ENCODE measurements at places on chromosomes 6 and 20.

DNA sequence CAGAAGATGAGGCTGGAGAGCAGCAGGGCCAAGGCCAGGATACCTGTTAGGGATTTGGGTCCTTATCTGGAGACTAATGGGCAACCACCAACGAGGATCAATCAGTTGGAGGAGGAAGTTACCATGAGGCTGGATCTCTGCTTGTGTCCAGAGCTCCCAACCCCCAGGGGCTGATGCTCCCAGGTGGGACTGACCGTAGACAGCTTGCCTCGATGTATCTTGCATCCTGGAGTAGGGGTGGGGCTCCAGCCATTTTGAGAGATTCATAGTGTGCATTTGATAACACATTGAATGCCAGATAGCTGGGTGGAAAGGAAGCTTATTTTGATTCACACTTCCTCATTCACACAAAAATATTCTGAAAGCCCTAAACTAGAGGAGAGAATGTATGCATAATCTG lies 4.6 kb upstream of the RFPL4B start:
- DNase-seq = no peak

DNA sequence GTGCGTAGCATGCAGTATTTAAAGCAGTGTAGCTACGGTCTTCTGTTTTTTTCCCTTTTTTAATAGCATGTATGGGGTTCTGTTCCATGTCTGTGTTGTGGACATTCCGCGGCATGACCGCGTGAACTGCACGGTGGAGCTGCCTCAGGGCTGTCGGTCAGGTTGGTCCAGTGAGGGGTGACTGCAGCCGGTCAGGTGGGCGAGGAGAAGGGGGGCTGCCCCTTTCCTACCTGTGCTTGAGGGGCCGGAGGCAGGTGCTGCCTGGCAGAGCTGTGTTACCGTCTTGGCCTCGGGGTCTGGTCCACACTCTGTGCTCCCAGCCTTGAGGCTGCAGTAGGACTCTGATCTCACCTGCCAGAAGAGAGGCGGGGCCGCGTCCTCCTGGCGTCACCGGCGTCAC lies 24.5 kb downstream of the UCKL1 start:
- no peak for DNase-seq

- DNase-seq = no peak
Measured at GRCh38 chr6:33761922-33762629, 15.4 kb upstream of the IP6K3 start.

DNA sequence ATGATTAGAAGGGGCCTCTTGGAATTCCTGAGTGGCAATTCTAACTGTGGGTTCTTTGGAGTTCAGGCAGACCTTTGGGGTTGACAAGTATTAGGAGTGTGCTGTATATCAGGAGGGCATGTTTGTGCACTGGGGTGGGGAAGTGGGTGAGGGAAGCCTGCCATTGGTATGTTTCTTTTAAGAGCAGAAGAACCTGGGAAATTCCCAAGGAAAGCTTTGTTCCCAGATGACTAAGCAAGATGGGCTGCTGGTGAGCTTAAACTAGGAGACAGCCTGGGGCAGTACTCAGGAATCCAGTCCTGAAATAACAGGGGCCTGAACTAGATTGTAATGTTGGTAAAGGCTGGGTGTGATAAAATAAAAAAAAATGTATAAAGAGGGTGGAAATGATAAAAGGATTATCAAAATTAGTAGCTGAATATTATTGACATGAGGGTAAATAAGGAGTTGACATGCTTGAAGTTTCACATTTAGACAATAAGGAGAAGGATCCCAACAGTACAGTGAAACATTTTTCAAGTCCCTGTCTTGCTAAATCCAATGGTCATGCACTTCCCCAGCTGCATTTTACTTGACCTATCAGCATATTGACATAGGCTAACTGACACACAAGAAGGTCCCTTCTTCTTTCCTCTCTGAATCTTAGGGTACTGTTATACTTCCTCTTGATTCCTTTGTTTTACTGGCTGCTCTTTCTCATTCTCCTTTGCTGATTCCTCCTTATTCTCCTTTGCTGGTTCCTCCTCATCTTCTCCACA lies 18.4 kb upstream of the IFNGR1 start:
- peak; percentile 77 for DNase-seq

DNA sequence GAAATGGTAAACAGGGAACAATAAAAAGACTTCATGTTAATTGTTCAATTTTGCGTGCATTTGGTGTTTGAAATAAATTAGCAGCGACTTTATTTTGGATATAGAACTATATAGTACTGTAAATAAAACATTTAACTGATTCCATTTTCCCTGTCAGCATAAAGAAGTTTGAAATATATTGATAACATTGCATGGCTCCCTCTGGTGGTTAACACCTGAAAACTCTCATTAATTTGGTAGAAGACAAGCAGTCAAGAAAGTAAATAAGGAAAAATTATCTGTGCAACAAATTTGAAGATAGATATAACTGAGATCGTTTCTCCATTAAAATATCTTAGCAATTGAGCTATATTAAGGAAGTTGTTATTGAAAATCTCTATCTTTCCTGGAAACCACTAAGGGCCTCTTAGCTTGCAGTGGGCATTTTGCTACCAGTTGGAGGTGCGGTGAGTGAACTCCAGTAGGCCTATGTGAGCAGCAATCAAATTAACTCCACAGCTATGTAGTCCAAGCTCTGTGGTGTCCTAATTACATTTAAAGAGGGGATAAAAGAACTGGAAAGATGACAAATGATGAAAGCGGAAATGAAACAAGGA lies 435.7 kb upstream of the FKBP1C start:
- DNase-seq = no peak

DNA sequence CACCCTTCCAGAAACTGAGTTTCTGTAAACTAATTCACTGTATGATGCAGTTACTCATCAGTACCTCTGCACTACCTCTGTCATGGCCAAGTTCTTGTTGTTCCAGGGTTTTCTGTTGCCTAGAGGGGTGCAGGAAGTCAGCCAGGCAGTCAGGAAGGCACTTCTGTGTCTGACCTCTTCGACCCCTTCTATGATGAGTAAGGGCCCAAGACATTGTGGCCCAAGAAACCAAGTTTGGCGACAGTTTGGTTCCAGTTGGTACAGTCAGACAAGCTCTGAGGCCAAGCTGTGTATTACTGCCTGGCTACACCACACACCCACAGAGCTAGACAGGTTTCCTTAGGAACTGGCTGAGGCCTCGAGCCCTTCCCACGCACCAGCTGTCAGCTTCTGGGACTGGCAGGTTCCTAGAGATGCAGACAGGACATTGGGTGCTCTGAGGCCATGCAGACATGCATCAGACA lies 41.2 kb downstream of the TRAF3IP2 start:
- DNase-seq = no peak

GRCh38 chr20:21512634-21513180 lies 1.2 kb downstream of the NKX2-2 start:
- DNase-seq = no peak

GRCh38 chr6:32406857-32407256 lies at the start of gene BTNL2:
BTNL2 (minus strand) TSS chr6:32407181; CDS start chr6:32407123, 58 bp downstream.
- no peak for DNase-seq

DNA sequence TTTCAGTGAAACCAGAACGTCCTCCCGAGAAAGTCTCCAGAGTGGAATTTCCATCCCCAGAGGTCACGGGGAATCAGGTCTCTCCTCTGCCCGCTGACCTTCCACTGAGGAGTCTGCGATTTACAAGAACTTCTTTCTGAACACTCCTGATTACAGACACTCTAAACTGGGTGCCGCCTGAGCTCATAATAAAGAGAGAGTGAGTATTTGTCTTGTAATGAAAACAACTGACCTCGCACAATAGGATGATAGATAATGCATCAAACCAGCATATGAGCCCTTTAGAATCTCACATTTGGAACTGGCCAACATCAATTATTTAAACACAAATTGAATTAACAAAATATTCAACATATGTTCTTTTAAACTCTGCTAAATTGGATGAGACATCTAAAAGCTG lies 47.5 kb downstream of the DLL1 start:
- no peak for DNase-seq

DNA sequence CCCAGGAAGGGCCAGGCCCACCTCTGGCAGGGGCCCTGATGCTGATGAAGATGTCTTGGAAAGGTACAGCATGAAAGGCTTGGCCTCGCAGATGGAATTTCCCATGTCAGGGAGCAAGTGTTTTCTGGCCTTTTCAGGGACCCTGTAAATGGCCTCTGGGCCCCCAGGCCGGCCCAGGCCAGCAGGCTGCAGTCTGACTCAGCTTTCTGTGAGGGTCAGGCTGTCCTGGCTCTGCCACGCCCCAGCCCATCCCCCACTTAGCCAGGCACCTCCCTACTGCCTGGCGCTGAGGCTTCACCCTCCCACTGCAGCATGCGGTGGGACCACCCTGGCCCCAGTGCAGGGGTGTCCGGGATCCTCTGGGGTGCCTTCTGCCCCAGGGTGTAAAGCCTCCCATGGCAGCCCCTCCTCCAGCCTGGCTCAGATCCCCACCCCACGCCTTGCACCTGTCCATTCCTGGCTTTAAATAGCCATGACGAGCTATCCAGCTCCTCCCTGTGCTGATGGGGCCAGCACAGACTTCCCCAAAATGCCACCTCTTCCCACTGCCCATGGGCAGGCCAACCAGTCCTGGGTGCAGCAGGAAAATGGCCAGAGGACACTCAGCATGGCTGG lies 35.6 kb upstream of the GATA5 start:
- DNase-seq = no peak

- DNase-seq = no peak
Measured at GRCh38 chr6:111943266-111943665, 70.0 kb upstream of the FYN start.

DNA sequence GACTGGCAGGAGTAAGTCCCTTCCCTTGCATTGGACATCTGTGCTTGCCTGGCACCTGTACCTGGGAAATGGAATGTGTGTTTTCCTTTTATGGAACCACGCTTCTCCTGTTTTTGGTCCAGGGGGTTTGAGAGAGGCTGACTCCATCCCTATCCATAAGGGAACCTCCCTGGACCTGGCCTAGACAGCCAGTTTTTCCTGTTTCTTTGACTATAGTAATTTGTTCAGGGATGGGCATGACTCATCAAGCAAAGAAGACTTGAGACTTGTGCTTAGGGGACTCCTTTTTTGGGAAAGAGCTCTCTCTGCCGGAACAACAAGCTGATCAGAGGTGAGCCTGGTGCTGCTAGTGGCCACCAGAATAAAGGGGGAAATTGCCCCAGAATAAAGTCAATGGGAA lies 393.8 kb downstream of the CDH26 start:
- no peak for DNase-seq

DNA sequence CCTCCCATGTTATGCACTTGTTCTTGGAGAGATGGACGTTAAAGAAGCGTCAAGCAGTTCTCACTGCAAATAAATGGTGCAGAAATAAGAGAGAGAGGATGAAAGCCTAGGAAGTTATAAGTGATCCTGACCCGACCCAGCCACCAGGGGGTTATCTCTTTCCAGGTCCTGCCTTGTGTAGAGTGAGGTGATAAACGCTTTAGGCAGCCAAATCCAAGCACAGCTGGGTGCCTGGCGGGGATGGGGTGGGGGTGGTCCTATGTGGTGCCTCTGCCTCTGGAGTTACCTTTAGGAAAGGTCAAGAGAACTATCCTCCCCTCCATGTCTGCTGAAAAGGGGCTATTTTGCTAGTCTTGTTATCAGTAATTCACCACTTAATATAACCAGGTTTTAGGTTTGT lies 9.2 kb upstream of the TFAP2A start:
- DNase-seq = no peak

- DNase-seq = no peak
Measured at GRCh38 chr6:51528556-51528955, 558.9 kb downstream of the PKHD1 start.

DNA sequence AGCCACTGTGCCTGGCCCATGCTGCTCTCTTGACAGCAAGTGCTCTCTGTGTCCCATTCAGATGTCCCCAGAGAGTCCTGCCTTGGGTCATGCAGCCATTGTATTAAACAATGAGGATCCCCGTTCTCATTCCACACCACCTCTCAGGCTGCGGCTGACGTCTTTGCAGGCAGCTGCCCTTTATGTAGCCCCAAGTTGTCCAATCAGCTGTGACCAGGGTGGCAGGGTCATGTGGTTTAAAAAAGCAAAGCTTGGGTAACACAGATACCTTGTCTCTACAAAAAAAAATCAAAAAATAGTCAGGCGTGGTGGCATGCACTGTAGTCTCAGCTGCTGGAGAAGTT lies 13.2 kb downstream of the GCNT2 start:
- DNase-seq = no peak

DNA sequence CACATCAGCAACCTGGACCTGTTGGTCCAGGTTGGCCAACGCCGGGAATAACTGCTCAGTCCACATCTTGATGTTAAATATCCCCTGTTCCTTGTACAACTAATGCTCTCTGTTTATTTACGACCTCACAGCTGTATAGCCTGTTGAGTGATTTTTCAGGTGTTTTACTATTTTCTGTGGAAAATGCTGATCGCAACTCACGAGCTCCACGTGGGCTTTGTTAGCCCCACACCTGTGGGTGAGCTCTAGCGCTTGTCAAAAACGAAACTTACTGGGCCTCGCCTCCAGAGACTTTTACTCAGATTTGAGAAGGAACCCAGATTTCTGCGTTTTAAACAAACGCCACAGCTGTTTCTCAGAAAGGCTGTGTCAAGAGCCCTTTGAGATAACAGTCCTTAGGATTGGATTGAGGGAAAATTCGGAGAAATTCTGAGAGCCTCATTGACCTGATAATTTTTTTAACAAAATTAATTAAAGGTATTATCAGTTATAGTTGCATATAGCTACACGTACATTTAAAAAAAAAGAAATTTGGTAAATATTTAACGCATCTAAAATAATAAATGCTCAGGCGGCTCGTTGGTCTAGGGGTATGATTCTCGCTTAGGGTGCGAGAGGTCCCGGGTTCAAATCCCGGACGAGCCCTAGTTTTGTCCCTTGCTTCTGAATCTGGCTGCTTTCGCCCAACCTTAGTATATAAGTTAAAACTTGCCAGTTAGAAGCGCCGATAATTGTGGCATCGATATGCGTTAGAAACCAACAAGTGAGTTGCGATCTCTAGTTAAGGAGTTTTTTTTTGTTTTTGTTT lies 16.7 kb downstream of the HMGN4 start:
- DNase-seq = no peak

DNA sequence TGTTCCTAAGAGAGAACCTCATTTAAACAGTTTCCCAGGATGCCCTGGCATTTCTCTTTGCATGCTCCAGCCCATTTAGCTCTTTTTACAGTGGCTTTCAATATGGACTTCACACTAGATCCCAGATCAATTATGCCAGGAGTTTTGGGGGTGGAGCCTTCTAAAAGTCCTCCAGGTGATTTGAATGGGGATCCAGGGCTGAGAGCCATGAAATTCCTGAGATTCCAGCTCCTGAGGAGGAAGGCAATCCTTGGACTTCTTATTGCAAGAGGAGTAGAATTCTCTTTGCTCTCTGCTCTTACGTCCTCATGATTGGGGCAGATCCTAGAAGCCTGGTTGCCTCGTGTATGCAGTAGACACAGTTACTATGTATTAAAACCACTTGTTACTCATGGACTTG lies 184.2 kb downstream of the DHX35 start:
- no peak for DNase-seq

- DNase-seq = no peak
Measured at GRCh38 chr6:23002044-23002619, 432.8 kb downstream of the HDGFL1 start.

DNA sequence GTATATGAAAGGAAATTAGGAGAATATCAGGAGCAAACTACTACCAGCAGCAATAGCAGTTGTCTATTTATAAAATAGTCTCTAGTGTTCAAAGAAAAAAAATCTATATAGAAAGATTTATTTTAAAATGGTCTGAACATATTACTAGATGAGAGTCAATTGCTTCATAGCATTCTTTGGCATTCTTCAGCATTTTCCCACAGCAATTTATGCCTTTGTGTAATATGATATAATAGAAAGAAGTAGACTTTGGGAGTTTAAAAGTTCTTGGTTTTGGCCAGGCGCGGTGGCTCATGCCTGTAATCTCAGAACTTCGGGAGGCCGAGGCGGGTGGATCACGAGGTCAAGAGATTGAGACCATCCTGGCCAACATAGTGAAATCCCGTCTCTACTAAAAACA lies 157.0 kb upstream of the PLN start:
- DNase-seq = no peak

Data from AG04449 (cell line).